MCF 10A (cell line): ENCODE measurements at places on chromosomes 12 and 14.

DNA sequence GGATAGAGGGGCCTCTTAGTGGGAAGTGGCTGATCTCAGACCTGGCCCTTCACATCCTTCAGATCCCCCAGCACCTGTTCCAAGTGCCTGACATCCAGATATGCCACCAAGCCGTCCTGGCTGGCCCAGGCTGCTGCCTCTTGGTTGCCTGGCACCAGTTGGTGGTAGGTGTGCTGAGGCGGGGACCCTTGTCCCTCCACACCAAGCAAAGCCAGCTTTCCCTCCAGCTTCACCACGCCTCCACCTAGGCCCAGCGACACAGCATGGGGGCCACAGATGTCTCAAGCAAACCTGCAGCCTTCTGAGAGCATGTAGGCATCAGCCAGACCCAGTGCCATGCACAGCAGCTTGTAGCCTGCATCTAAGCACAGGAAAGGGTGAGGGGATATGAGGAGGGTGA is 3.5 kb upstream of the CD63 start:
- DNase-seq = no peak

DNA sequence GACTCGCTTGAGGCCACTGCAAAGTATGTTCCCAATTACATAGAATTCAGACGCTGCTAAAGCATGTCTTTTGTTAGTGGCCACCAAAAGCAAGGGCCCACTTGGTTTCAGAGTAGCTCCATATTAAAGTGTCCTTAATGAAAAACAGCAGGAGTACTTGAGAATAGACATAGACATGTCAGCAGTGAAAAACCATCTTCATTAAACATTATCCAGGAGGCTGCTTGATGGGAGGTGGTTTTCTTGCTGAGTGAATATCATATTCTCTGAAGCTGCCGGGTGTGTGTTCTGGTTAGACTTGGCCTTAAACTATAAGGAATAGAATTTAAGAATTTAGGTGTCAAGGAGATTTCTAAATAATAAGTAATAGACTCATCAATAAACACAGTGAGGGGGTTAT is 79.5 kb upstream of the CCDC198 start:
- no peak for DNase-seq

DNA sequence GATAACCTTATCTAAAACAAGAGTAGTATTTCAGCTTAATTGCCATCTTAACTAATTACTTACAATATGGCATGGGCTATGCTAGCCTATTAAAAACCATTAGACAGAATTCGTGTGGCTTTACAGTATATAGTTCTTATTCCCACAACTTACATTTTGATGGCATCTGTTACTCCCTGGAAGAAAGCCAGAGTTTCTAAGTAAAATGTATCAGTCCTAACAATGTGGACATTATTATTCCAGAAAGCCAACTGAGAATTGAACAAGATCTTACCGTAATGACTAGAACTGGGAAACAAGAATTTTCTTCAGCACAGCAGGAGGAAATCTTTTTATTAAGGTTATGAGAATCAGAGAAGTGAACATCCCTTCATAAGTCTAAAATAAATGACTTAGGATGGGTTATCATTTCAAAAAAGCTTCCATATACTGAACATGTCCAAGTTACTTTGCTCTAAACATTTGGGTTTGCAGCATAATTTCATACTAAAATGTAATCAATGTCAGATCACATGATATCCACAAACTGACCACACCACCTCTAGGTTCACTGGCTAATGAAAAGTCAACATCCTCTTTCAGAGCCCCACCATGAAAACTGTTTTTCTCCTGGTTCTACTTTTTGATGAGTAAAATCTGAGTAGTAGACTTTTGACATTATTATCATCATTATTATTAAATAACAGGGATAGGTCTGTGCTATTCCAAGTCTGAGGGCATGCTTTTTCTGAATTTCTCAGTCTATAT is 179.7 kb downstream of the SSPN start:
- DNase-seq = no peak

DNA sequence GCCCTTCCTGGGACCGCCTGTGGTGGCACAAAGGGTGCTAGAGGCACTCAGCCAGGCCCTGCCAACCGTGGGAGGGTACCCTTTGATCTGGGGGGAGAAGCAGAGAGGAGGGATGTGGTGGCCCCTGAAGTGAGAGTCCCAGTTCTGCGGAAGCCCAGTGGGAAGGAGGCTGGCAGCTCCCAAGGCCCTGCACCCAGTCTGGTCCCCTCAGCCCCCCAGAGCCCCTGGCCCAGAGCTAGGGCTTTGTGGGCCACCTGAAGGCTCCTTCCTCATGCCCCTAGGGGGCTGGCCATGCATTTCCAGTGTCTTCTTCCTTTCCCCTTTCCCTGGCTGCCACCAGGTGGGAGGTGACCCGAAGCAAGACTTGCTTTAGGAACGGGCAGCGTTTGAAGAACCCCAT is 44.3 kb downstream of the PLEKHG3 start:
- DNase-seq = no peak

DNA sequence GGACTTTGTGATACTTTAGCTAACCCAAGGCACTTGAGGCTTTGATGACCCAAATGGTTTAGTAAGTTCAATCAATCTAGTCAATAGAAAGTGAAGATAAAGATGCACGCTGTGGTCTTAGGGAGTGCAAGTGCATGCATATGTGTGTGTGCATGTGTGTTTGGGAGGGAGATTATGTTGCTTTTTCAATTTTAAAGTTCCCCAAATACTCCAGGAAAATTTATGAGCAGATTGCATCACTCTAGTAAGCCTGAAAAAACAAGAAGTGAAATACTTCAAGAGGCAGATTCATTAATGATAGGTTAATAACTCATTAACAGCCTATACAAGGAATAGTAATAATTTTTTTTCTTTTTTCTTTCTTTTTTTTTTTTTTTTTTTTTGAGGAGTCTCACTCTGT is 12.4 kb upstream of the SIX1 start:
- DNase-seq = no peak

- DNase-seq = peak; percentile 41
Observed at GRCh38 chr12:53624458-53624857, 1.7 kb downstream of the ATF7 start.

DNA sequence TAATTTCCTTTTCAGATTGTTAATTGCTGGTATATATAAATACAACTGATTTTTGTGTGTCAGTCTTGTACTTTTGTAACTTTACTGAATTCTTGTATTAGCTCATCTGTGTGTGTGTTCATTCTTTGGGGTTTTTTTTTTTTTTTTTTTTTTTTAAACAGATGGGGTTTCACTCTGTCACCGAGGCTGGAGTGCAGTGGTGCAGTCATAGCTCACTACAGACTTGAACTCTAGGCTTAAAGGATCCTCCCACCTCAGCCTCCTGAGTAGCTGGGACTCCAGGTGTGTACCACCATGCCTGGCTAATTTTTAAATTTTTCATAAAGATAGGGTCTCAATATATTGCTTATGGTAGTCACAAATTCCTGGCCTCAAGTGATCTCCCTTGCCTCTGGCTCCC is 68.0 kb downstream of the WNK1 start:
- DNase-seq = no peak

DNA sequence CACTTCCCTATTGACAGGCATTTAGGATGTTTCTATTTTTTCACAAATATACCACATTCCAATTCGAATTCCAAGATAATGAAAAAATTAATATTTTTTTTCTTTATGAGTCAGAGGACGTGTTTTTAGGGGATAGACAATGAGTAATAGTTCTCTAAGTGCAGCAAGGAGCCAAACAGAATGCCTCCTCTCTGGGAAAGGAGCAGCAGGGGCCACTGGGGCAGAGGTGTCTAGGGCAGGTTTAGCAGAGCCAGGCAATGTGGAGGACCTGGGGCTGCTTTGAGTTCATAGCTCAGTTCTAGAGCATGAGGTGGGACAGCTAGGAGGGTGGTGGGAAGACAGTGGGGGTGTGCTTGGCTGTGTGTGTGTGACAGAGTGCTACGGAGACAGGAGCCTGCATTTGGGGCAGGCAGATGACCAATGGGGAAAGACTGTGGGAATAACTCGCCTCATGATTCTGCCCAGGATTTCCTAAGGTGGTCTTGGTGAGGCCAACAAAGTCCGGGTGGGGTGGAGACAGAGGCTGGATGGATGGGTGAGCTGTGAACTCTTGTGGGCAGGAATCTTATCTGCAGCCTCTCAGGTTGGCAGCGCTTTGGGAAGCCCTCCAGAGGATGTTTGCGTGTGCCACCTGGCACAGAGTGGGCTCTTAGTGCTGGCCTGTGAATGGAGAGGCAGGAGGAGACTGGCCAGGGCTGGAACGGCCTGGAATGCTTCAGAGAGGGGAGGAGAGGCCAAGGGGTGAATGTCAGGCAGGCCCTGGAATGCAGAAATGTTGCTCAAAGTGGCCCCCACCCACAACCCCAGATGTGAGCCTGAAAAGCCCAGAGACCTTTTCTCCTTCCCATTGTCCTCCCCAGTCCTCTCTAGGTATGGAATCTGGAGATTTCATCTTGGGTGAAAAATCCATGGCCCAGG is 2.4 kb upstream of the KRT7 start:
- DNase-seq = peak; percentile 86

DNA sequence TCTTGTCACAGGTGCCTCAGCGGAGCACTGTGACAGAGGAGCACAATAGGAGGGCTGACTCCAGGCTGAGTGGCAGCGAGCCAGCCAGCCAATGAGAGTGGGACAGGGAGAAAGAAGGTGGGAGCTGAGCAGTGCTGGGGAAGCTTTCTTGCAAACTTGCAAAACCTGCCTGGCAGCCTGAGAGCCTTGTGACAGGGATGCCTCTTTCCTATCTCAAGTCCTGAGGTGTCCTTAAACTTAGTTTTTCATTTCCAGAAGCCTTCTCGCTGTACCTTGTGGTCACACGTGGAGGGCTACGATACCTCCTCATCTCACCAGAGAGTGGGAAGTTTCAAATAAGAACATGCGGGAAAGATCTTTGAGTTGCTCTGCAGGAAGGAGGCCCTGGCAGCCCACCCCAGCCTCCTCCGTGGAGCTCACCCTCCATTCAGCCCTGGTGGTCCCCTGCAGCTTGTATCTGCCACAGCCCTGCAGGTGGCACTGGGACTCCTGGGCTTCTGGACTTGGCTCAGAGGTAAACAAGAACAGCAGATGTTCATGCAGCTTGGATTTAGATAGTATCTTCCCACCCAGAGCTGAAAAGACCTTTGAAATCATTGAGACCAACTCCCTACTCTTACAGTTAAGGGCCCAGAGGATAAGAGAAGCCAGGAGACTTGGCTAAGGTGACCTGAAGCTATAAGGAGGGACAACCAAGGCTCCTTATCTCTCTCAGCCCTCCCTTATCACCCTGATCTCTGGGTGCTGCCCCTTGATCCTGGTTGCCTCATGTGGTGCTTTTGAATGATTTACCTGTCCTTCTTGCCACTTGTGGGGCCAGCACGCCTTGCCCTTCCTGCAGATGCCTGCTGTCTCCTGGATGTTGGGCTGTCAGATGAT is 153.5 kb upstream of the MAX start:
- DNase-seq = peak; percentile 16

- DNase-seq = peak; percentile 28
Observed at GRCh38 chr14:29085546-29085945, 319.0 kb downstream of the FOXG1 start.

DNA sequence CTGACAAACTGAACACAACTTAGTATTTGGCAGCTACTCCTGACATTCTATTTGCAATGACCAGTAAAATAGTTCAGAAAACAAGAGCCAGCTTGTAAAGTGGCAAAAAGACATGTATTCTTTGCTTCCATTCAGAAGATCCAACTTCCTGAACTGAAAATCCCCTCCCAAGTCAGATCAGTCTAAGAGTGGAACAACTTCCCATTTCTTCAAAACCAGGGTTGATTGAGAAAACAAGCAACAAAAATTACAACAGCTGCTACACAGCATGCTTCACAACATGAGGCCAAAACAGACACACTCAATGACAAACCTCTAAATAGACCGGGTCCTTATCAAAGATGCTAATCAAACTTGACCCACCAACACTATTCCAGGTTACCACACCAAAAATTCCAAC is 40.3 kb downstream of the CIT start:
- DNase-seq = no peak

DNA sequence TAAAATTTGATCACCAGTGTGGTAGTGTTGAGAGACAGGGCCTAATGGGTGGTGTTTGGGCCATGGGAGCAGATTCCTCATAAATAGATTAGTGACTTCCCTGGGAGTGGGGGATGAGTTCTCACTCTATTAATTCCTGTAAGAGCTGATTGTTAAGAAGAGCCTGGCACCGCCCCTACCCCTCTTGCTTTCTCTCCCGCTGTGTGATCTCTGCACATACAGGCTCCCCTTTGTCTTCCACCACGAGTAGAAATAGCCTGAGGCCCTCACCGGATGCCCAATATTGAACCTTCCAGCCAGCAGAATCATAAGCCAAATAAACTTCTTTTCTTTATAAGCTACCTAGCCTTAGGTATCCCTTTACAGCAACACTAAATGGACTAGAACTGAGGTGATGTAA is 31.9 kb upstream of the CAND1 start:
- DNase-seq = no peak

DNA sequence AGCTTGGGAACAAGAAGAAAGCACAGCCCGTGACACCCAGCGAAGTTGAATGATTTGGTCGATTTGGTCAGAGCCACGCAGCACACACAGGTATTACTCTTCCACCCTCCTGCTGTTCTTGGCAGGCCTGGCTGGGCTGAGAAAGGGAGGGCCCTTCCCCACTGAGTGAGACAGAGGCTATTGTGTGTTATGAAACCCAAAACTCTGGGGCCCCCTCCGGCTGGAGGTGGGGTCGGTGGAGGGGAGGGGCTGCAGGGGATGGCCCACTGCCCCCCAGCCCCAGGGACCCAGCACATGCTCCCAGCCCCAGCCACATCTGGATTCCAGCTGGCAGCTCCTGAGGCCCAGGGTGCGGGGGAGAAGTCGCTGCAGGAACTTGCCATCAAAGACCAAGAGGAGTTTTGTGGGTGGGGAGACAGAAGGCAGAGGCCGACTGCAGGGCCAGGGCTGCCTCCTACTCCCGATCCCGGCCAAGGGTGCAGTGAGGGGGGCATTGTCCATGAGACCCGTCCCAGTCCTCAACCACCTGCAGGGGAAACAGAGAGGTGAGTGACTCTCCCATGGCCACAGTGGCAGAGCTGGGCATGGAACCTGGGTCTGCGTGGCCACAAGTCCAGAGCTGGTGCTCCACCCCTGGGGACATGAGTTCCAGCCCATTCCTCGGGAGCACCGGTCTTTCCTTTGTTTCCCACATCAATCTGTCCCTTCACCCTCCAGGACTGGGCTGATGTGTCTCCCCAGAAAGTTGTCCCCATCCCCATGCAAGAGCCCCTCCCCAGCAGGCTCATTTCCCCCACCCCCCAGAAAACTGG is 8.7 kb downstream of the TMEM119 start:
- DNase-seq = peak; percentile 20

DNA sequence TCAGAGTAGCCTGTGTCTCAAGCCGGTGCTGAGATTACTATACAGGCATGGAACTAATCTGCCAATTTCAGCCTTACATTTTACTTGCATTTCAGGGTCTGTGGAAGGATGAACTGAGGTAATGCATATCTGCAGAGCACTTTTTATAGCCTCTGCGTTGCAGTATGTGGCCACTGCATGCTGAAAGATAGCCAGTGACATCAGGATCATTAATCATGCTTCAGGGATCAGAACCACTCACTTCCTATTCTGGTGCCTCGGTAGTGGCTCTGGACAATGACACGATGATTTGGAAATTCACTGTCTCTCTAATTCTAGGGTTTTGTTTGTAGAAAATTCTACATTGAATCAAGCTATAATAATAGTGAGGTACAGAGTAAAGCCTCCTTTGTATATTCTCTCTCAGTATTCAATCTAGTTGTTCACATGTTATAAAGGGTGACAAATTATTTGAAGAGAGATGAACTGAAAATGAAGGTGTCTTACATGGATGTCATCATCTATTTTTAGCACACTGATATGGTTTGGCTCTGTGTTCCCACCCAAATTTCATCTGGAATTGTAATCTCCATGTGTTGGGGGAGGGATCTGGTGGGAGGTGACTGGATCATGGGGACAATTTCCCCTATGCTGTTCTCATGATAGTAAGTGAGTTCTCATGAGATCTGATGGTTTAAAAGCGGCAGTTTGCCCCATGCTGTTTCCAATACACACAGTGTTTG is 554.3 kb upstream of the MIS18BP1 start:
- no peak for DNase-seq
